ENCODE measurements at places on chromosomes 11 and 22. TPM values are rescaled to one million over a fixed set of nuclear protein-coding genes. Genes with fewer than 3 reads are reported as not detected.

- DNase-seq, result no peak
Observed at GRCh38 chr22:36134182-36134581, 26.4 kb downstream of the APOL3 start.

DNA sequence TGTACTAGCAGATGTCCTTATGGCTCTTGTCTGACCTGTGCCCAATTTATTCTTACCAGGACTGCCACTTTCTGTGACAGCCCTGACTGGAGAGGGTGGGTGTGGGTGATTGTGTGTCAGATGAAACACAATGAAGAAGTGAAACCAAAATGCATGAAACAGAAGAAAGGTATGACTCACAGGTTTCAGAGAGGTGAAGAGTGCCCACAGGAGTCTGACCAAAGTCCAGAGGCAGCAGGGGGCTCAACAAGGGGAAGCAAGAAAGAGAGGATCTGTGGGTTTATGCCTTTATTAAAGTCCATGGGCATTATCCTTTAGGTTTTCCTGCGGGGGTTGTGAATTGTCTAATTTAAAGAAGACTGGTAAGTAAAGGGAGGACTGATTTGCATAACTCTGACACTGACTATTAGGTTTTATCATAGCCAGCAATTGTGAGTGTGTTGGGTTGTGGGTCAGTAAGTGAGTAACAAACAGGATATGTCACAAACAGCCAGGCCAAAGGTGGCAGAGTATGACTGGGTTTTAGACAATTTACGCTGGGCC, 3.9 kb upstream of the OR4C6 start:
- no peak for DNase-seq

DNA sequence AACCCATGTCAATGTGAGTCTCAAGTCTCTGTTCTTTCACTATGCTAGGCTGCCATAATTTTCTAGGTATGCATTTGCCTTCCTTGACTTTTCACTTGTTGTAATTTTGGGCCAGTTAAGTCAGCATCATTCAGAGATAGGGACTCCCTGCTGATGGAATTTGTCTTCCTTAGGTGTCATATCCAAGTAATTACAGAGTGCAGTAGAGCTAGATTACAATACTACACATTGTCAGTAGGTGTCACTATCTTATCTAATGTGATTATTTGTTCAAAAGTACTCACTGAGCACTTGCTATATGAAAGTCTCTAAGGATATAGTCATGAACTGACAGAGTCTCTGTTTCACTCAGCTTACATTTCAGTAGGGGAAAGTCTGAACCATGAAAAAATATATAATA, 25.0 kb upstream of the SYN3 start:
- DNase-seq, result no peak

The OR2AG1 gene
- not detected for polyA plus RNA-seq

DNA sequence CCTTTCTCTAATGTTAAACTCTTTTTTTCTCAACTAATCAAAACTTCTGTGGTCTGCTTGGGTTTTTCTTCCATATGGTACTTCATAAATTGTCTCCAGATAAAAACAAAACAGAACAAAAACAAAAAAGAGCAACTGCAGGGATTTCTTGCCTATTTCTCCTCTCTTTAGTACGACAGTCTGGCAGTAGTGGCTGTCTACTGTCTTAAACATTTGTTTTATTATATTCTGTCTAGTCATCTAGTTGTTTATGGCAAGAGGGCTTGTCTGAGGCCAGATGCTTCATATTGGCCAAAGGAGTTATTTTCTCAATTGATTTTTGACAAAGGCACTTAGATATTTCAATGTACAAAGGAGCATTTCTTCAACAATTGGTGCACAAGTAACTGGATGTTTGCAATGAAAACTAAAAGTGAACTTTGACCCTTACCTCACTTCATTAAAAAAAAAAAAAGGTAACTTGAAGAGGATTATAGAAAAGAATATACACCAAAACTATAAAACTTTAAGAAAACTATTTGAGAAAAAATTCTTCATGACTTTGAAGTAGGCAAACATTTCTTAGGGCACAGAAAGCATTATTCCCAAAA, 404.2 kb downstream of the LUZP2 start:
- no peak for DNase-seq

The HBG2 gene
- 4,579 TPM for polyA plus RNA-seq

The GGT1 gene
- 2.9 TPM for polyA plus RNA-seq

- DNase-seq, result no peak
Observed at GRCh38 chr11:114794048-114794684, 115.8 kb downstream of the NXPE2 start.

Data from muscle of back (tissue), 13 donors.